NCI-H82 (cell line): ENCODE measurements at places on chromosomes 5 and 9.

GRCh38 chr5:112126982-112127381, 292.1 kb downstream of the EPB41L4A start:
- DNase-seq: peak; percentile 37

DNA sequence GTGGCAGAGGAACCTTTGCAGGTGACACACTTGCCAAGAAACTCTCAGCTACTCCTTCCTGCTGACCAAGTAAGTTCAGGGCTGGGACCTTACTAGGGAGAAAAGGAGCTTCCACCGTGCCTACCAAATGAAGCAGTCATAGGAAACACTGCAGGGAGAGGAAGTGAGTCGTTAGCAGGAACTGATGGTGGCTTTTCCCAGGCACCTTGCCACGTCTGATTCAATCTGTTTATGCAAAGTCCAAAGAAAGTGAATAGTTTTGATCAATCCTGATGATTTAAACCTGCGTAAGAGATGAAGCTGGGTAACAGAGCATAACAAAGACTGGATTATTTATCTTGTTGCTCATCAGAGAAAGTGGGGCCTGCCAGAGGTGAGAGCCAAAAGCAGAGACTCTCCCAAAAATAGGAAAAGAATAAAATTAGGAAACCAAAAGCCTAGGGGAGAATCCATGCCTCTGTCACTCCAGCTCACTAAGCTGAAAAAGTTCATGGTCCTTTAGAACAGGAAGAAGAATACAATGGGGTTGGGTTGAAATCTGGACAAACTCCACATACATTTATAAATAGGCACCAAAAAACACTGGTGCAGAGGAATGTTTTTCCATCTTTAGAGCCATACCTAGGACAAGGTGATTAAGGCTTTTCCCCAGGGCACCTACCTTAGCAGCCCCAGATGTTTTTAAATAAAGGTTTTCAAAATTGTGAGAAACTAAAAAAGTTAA, 9.3 kb upstream of the PFDN1 start:
- DNase-seq: no peak

DNA sequence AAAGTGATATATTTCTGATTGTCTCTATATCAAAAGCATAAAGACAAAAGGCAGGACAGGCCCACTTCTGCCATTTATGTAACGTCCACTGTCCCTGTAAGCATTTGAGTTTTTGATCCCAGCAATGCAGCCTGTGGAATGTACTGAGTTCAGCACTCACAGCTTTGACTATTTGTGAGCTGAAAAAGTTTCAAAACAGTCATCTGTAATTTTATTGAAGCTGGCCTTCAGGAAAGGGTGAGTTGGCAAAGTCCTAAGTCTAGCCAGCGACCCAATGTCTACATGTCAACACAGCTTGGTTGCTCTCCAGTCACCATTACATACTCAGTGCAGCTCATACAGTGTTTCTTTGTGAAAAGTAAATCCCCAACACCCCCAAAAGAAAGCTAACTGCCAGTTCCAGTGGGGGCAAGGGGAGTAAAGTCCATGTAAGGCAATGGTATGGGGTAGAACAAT, 9.7 kb downstream of the LIFR start:
- DNase-seq: no peak

DNA sequence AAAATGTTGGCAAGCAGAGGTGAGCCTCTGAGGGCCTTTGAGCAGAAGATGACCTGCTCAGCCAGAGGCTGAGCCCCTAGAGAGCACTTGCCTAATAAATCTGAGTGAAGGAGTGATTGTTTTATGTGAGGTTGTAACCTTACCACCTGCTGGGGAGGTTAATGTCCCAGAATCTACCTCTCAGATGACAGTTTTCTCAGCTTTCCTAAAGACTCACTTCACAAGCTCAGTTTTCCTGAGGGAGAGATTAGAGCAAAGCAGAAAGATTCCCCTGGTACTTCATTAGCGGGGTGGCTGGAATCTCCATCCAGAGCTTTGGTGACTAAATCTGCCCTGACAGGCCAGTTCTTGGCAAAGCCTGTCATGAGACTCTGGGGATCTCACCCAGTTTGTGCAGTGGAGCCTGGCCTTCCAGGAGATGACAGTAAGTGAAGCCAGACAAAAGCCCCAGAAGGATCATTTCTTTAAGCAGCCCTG, 48.8 kb upstream of the GALNT10 start:
- peak; percentile 11 for DNase-seq

DNA sequence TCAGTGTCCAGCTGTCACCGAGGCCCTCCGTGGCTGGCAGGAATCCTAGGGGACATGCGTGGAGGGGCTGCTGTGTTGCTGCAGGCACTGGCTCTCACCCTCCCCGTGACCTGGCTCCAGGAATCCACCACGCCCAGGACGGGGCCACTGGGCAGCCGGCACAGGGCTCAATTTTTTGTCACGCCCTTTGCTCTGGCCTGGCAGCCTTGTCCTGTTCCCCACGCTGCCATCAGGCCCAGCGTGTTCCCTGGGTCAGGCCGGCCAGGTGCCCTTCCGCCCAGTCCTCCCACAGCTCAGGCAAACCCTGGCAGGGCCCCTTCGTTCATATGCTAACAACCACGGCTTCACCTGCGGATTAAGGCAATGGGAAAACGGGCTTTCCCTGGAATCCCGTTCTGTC, 37.3 kb downstream of the PROP1 start:
- no peak for DNase-seq

DNA sequence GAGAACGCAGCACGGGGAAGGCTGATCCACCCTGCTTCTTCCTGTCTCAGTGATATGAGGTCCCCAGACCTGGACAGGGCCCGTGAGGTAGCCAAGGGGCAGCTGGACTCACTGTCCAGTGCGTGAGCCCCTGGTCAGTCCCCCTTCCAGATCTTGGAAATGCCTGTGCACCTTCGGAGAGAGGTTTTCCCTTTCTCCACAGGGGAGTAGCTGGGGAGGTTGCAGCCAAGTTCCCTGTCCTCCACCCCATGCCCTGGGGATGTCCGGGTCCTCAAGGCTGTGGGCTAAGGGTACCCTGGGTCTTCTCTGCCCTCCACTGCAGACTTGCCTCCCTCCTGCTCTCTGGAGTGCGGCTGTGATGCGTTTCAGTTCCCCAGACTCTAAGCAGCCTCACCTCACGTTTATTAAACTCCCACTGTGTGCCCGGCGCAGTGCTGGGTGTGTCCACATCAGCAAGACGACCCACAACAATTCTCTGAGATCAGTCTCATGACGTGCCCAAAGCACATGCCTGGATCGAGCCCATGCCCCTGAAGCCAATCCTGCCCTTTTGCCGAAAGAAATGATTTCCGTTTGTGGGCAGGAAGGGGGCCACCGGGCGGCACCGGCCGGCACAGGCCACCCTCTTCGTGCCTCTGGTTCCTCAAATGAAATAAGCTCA, 101.3 kb upstream of the PHYKPL start:
- no peak for DNase-seq

- no peak for DNase-seq
Measured at GRCh38 chr9:76984486-76984885, 35.0 kb upstream of the FOXB2 start.

- DNase-seq: no peak
Measured at GRCh38 chr5:62682059-62682458, 103.4 kb downstream of the LRRC70 start.
